Activated gamma-delta T cell treated with Interleukin-2 at 50 U/mL for 16 hours (primary cell): ENCODE measurements at places on chromosomes 2 and 18.

DNA sequence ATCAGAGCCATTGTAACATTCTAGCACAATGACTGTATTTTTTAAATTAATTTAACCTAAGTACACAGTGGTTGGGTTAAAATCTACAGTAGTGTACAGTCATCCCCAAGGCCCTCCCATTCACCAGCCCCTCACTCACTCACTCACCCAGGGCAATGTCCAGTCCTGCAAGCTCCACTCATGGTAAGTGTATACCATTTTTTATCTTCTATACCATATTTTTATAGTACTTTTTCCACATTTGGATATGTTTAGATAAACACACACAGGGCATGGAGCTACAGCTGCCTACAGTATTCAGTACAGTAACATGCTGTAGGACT, 72.1 kb downstream of the COPS8 start:
- no peak for DNase-seq

- DNase-seq = no peak
Measured at GRCh38 chr2:215431778-215432758, 3.8 kb downstream of the FN1 start.

DNA sequence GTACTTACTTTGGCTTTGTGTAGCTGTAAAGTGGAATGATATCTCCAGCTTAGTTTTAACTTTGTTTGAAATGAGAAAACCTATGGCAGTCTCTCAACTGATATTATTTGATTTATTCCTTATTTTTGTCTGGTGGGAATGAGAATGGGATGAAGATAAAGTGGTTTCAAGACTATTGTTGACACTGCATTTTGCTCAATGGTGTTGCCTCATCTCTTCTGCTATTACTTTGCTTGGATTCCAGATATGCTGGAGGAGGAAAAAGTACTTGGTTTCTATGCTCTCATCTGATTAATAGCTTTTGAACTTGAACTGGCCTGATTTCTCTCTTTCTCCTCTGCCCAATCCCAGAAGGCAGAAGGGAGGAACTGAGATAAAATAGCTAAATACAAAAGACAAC, 198.2 kb downstream of the CTNNA2 start:
- DNase-seq = no peak

DNA sequence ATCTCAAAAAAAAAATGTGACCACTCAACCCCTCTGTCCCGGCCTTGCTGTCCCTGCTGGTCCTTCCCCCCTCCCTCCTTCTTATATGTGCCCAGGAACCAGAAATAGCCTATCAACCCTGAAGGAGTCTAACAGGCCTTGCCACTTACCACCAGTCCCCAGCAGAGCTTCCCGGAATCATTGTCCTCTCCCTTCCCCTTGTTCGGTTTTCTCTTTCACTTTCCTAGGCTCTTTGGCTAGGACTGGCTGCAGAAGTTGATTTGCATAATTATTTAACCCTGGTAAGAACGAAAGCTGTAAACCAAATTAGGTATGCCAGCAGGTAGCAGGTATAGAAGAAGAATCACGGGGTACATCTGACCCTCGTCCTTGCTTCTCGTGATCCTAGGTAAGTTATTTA, 72.6 kb upstream of the ZNF532 start:
- DNase-seq = no peak

DNA sequence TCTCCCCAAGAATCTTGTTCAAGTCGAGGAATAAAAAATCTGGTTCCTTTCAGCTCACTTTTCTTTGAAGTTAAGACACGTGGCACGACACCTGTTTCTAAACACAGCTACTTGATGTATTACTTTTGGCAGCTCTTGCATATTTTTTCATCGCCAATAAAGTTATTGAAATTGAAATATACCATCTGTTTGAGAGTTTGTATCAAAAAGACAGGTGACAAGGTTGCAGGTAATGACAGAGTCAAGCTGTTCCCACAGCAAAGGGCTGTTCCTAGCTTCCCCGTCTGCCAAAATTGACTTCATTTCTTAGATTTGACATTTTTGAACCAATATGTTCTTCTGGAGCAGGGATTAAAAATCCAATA, 5.5 kb upstream of the GPR45 start:
- no peak for DNase-seq

GRCh38 chr2:170076189-170076588, 101.8 kb upstream of the MYO3B start:
- DNase-seq = no peak

DNA sequence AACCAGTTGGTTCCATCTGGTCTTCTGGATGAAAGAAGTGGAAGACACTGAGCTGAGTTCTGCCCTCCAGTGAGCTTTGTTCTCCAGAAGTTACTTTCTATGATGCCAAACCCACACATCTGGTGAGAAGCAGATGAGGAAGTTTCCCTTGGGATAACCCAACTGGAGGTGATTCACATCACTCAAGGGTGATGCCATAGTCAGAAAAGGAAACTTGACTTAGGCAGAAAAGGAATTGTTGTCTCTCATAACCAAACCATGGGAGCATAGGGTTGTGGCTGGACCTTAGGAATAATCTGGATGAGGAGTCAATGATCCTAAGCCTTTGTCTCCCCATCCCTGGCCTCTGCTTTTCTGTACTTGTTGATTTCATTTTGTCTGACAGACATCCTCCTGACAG, 43.7 kb downstream of the CDC42EP3 start:
- no peak for DNase-seq
